ENCODE measurements at places on chromosomes 2 and 18.

DNA sequence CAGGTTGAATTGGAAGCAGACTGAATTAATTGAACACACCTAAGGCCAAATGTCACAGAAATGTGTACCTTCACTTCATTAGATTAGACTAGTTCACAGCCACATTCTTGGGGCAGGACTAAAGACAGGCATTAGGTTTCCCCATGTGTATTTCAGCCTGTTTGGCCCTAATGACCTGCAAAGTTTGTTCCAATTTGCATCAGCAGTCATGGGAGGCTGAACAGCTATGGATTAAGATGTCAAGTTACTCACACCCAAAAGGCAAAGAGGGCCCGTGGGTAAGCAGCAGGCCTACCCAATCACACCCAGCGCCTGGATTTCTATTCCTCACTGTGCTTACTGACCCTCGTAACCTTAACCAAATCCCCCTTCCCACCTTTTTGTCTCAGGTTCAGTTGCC, 99.6 kb upstream of the RIOK3 start:
- no peak for DNase-seq

- no peak for DNase-seq
These were observed 47.3 kb downstream of the EDAR start for GRCh38 chr2:108941767-108942166.

DNA sequence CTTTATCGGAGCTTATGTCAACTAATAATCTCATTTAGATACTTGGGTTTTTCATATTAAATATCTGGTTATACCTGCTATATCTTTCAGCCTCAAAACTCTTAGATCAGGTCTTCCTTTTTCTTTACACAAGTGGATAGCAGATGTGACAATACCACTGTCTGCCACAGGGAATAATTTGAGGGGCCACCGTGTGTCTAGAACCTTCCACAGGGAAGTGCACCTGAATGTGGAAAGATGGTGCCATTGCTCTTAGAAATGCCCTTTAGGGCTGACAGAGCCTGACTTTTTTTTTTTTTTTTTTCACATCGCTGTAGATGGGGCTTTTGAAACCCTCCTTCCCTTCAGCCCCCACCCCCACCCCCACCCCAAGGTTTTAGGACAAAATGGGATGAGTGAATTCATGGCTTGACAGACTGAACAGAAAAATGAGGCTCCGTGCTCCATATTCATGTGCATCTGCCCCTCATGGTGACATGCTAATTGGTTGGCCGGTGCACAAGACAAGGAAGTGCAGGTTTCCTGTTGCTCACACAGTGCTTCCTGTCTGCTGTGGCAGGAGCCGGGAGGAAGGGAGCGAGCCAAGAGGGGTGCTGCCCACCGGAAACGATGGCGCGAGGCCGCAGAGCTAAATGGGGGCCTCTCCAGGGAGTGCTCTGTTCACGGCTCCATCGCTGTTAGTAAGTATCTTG, 246.0 kb downstream of the LDLRAD4 start:
- no peak for DNase-seq

- DNase-seq: no peak
These were observed 37.4 kb downstream of the ARL4C start for GRCh38 chr2:234459401-234460009.

DNA sequence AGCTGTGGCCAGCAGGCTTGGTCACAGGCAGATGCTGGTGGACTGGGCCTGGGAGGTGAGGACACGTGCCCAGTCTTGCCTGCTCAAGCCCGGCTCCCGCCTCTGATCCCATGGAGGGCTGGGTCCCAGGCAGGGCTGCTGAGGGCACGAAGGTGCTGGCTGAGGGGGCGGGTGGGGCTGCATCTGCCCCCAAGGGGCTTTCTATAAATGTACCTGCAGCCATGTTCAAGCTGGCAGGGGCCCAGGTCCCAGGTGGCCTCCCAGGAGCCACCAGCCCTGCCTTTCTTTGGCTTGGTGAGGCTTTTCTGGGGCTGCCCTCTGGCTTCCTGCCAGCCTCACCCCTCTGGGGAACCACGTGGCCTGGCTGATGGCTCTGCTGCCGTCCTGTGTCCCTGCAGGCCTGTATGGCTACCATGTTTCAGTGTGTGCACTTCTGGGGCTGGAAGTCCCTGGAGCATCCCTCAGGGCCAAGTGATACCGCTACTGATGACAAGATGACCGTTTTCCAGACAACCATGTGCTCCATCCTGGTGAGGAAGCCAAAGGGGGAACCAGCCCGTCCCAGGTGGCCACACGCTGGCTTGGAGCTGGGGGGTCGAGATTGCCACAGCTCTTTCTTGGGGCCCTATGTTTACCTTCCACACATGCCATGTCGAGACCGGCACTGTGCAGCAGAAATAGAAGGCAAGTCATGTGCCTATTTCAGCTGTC, 23.2 kb downstream of the HJURP start:
- DNase-seq: no peak

DNA sequence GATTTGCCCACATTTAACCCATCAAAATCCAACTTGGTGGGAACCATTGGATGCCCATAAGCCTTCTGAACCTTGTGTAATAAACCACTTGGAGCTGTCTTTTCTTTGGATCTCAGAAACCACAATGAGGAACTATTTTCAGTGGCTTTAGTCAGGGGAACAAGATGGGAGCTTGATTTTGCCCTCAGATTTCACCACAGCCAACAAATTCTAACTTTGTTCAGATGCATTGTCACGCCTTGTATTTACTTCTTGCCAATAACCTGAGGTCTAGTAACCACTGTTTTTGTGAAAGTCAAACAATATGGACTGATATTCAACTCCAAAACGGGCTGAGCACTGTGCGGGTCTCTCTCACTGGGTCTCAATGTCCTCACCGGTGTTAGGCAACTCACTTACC, 508.2 kb downstream of the TNS1 start:
- no peak for DNase-seq

GRCh38 chr18:13793819-13794218, 30.1 kb upstream of the MC5R start:
- DNase-seq: no peak

- DNase-seq: no peak
These were observed 11.0 kb downstream of the CRIM1 start for GRCh38 chr2:36366491-36367120.

DNA sequence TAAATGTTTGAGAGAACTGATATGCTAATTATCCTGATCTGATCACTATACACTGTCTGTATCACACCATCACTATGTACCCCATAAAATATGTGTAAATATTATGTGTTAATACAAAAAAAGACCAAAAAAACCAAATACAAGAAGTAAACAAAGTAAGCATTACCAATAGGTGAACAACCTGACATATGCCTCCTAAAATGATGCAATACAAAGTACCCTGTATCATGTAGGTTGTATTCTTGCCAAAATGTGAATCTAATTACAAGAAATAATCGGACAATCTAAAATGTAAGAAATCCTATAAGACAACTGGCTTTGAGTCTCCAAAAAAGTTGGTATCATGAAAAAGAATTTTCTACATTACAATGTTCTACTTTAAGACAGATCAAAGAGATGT, 7.8 kb downstream of the POLR1A start:
- no peak for DNase-seq

GRCh38 chr2:166518634-166519390, 24.8 kb upstream of the SCN7A start:
- DNase-seq: no peak

DNA sequence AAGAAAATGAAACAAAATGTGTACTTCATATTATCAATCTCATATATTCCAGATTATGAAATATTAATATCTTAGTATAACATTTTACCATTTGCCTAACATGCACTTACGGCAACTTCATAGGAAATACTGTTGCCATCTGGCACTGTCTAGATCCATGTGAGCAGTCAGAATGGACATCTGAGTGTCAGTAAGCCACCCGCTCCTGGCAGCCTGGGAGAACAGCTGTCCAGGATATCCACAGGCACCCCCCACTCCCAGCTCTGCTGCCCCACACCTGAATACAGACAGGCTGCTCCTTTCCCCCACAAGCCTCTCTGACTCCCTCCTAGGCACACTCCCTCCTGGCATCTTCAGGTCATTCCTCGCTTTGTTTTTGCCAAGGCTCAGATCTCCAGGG, 127.0 kb downstream of the GAREM1 start:
- no peak for DNase-seq

DNA sequence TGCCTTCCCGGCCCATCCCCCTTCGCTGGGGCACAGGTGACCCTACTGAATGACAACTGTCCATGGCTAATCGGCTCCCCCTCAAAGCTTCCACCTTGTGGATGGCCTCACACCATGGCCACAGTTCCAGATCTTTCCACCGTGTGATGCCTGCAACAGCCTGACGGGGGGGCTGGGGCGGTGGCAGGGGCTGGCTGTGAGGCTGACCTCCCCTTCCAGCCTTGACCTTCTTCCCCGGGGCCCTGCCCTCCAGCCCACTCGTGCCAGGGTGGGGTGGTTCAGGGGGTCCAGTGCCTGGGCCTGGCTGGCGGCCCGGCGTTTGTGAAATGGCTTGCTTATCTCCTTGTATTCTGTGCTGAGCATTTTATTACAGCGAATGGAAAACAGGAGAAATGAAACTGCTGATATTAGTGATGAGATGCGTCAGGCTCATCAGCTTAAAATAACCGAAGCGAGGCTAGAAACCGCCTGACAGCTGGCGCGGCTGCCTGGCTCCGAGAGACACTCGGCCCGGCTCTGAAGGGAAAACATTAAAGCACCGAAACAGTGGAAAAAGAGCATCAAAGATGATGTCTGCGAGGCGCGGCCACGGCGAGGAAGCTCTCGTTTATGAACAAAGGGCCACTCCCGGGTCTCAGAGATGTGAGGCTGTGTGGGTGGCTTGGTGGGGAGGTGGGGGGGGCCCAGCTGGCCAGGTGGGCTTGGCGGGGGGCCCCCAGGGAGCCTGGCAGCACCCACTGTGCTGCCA, 916 bp upstream of the PDCD1 start:
- no peak for DNase-seq

DNA sequence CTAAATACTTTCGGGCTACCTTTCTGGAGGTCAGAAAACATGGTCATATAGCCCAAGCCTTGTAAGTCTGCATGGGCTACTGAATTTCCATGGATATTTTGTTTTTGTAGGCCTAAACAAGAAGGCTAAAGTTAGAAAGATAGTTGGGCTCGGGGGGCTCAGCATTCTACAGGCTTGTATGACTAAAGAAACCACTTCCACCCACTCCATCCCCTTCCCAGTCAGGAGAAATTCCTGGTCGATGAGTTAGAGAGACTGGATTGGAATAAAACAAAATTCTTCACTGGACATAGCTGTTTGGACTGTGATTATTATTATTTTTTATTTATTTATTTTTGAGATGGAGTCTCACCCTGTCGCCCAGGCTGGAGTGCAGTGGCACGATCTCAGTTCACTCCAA, 539.4 kb upstream of the TNP1 start:
- peak; percentile 80 for DNase-seq

GRCh38 chr2:121140734-121141133, 144.3 kb downstream of the TFCP2L1 start:
- no peak for DNase-seq

DNA sequence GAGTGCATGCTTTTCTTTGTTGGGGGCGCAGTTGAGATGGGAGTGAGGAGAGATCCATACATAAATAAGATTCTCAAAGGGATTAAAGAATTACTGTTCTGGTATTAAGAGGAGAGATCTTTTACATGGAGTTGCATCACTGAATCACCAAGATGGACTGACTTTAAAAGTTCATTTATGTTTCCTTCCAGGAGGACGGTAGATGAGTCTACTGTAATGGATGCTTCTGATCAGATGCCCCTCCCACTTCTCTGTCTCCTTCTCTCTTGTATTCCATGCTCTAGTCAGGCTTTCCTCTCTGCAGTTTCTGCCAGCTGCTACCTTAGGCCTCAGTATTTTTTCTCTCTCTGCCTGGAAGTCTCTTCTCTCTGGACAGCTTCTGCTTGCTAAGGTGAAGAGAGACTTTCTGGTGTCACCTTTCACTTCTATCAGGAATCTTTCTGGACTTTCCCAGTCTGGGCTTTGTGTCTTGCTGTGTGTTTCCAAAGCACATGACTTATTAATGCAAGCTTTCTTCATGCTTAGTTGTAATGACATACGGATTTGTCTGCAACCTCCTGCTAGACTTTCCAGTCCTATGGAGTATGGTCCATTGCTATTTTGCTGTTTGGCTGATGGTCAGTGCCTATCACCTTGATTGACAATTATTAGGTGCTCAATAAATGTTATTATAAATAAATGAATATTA, 23.6 kb downstream of the FAM171B start:
- DNase-seq: peak; percentile 67

- peak; percentile 43 for DNase-seq
These were observed 385.0 kb upstream of the KLHL29 start for GRCh38 chr2:22999951-23000350.

DNA sequence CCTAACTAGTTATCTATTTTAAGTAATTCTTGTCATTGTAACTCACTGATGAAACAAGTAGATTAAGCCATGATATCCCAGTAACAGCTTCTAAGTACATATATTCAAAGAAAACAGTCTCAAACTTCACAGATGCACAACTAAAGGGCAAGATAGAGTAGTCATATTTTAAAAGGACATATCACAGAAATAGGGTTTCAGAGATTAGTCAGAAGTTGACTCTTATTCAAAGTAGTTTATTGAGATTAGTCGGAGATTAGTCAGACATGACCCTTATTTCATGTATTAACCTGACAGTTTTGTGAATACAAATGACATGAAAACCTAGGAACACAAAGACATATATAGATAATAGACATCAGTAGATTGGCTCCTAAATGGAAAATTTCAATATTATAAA, 15.9 kb upstream of the CHAC2 start:
- DNase-seq: peak; percentile 34

GRCh38 chr18:9835113-9835755, 50.5 kb upstream of the TXNDC2 start:
- no peak for DNase-seq

DNA sequence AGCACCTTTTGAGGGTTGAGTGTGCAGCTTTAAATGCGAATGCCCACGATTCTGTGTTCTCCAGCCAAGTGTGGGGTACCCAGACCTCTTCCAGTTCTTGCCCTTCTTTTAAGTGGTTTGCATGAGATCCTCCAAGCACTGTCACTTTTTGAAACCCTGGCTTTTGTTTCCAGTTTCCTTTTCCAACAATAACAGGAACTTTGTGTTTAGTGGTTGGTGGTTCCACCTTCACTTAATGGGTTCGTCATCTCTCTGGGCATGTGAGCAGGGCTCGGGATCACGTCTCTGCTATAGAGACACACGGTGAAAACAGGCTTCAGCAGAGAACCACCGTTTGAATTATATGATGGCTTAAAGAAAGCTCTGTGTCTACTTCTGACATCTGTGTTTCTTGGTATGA, 197.6 kb downstream of the LDLRAD4 start:
- DNase-seq: no peak
